Hematopoietic multipotent progenitor cell (in vitro differentiated cells): ENCODE measurements at places on chromosomes 7 and 10. TPM values are rescaled to one million over a fixed set of nuclear protein-coding genes. Genes with fewer than 3 reads are reported as not detected.

Gene VIM
- 3,153 TPM for total RNA-seq

Gene MICALL2
- total RNA-seq, result 8.1 TPM

Gene GLUD1
- 120 TPM for total RNA-seq

Gene EBF3
- not detected for total RNA-seq

Gene PRRT4
- 0.27 TPM for total RNA-seq

Gene CHN2
- total RNA-seq, result 6.7 TPM

Gene AKR1D1
- total RNA-seq, result not detected

Gene TMEM140
- 38.0 TPM for total RNA-seq

Gene LLCFC1
- total RNA-seq, result not detected

Gene RP9
- total RNA-seq, result 7.0 TPM

Gene PTF1A
- total RNA-seq, result not detected

Gene ZNF735
- not detected for total RNA-seq

Gene STK31
- under 0.01 TPM for total RNA-seq

Gene NYAP1
- under 0.01 TPM for total RNA-seq

Gene CHCHD2
- total RNA-seq, result 442 TPM

Gene ACBD7
- total RNA-seq, result 0.81 TPM

Gene SLC16A9
- 0.81 TPM for total RNA-seq

Gene PTPRZ1
- not detected for total RNA-seq

Gene PPP1R17
- under 0.01 TPM for total RNA-seq

Gene DPP6
- total RNA-seq, result 0.27 TPM

Gene TMEM229A
- not detected for total RNA-seq

Gene PALD1
- total RNA-seq, result 4.8 TPM

Gene ADRB1
- 2.4 TPM for total RNA-seq

Gene SH2B2
- total RNA-seq, result 6.2 TPM

Gene PBLD
- total RNA-seq, result 3.2 TPM

Gene IFIT1B
- total RNA-seq, result under 0.01 TPM

Gene CCL24
- not detected for total RNA-seq

Gene ACTR3C
- total RNA-seq, result 26.4 TPM

Gene CUZD1
- 0.54 TPM for total RNA-seq

Gene SRGN
- 265 TPM for total RNA-seq

Gene NUTM2E
- under 0.01 TPM for total RNA-seq

Gene MMRN2
- 0.27 TPM for total RNA-seq

Gene FKBP9
- total RNA-seq, result 7.3 TPM

Gene FAM25A
- not detected for total RNA-seq

Gene HOXA13
- not detected for total RNA-seq

Gene MMD2
- total RNA-seq, result not detected

Gene LIPF
- not detected for total RNA-seq

Gene UFSP1
- 4.6 TPM for total RNA-seq

Gene RAB19
- total RNA-seq, result 3.2 TPM

Gene AKR1C8
- total RNA-seq, result under 0.01 TPM

Gene ARF5
- total RNA-seq, result 176 TPM

Gene COL26A1
- under 0.01 TPM for total RNA-seq

Gene OR13A1
- total RNA-seq, result under 0.01 TPM

Gene CALY
- total RNA-seq, result not detected

Gene VPS37D
- total RNA-seq, result not detected
